ENCODE measurements at places on chromosomes 5 and 9. TPM values are rescaled to one million over a fixed set of nuclear protein-coding genes. Genes with fewer than 3 reads are reported as not detected.

GRCh38 chr9:7320841-7321240 lies 478.7 kb downstream of the DMAC1 start:
- no peak for DNase-seq

DNA sequence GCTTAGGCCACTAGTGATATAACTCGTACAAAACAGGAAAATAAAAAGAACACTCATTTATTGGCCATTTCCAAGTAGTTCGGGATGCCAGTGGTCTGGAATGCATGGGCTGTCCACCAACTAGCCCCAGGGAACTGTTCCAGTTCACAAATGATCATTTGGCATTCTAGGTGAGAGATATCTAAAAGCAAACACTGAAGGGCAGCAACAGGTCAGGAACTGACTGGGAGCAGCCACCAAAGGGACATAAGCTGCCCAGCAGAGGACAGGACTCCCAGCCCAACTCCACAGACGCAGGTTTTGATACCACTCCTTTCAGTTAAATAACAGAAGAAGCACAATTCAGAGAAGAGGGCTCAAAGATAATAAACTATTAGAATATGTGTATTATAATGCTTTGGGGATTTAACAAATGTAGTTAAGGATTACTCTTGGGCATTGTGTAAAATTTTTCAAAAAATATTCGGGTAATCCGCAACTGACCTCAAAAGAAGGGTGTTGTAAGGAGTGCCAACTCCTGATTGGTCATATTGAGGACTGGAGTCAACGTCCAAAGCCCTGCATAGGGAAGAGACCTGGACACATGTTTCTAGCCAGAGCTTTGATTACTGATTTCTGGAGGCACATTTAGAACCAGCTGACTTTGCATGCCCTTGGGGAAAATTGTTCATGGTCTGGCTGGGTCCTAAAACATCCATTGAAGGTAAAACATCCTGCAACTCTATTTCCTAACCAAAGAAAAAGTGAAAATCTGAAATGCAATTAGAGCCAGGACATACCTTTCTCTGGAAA lies 320.0 kb downstream of the DNAH5 start:
- no peak for DNase-seq

DNA sequence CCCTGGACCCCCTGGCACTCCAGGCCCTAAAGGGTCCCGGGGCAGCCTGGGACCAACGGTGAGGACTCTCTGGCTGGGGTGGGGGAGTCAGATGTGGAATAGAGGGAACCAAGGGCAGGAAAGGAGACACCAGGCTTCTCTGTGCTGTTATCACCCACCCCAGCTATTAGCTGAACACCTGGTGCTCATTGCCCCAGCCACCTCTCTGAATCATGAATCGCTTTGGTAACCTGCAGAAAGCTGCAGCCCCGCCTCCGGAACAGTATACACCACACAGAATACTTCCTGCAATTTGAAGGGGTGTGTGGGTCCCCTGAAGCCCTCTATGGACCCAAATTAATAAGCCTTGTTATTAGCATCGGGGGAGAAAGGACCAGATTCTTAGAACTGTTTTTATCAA lies 40.4 kb upstream of the ORM1 start:
- DNase-seq, result no peak

DNA sequence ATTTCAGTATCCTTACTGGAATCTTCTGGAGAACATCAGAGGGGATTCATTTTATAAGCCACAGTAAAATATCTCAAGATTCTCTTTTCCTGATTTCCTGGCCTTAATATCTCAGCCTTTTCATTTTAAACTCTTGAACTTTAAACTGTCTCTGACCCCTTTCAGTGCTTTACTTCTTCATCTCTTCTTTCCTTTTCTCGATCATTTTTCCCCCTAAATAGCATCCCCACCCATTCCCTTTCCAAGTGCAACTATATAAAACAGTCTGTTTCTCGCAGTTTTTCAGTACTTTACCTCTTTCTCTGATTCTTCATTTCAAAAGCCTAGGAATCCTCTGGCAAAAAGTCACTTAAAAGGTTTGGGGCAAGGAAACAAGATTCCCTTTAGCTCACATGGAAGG lies 80.5 kb downstream of the PALM2AKAP2 start:
- DNase-seq, result no peak

HTR1A gene
- not detected for total RNA-seq
